ENCODE measurements at places on chromosomes 2 and 18.
A peak's percentile ranks its signal among the peaks of the same experiment; 100 is the strongest.

DNA sequence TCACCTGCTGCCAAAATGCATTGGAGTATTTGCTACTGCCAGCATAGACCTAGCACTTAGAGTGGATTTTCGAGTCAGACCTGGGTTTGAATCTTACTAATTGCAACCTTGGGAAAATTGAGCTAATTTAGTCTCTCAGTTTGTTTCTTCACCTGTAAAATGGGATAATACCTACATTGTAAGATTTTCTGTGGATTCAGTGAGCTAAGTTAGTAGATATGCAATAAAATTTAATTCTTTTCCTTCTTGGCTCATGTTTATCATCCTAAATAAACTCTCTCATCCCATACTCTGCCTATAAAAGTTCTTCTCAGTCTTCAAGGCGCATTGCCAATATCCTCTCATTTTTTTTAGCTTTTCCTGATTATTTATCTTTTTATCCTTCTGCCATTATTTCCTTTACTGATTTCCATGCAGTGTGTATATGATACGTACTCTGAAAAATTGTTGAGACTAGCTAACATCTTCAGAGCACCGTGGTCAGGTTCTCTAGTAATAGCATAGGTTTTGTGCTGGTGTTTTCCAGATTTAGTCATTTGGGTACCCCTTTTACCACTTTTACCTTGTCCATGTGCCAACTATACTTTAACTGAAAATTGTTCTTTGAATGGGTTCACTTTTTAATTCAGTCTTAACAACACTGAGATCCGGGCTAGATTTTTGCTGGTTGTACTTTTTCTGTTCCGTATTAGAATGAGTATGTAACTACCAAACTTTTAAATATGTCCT is 7.3 kb downstream of the CEP192 start:
- DNase-seq = no peak

GRCh38 chr2:32063310-32064020 is at the start of gene SPAST:
Gene SPAST, plus strand, starts transcription at chr2:32063556. Its CDS starts 276 bp downstream, at chr2:32063832.
- peak; percentile 95 for DNase-seq

GRCh38 chr2:188534875-188535274 is 243.2 kb downstream of the GULP1 start:
- no peak for DNase-seq

DNA sequence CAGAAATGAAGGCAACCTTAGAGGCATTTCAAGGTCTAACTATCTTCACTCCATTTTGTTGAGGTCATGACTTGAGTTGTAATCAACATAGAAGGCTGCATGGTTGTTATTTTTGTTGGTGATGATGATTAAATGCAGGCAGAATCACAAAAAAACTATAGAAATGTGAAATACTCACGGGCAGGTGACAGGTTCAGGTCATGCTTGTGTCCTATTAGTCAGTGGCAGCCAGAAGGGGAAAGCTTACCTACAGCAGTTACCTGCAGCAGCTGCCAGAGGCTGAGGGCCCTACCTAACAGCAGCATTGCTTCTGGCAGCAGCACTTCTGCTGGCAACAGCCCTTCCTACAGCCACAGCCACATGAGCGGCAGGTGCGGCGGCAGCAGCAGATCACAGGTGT is 394 bp downstream of the SCYGR3 start:
- DNase-seq = no peak

DNA sequence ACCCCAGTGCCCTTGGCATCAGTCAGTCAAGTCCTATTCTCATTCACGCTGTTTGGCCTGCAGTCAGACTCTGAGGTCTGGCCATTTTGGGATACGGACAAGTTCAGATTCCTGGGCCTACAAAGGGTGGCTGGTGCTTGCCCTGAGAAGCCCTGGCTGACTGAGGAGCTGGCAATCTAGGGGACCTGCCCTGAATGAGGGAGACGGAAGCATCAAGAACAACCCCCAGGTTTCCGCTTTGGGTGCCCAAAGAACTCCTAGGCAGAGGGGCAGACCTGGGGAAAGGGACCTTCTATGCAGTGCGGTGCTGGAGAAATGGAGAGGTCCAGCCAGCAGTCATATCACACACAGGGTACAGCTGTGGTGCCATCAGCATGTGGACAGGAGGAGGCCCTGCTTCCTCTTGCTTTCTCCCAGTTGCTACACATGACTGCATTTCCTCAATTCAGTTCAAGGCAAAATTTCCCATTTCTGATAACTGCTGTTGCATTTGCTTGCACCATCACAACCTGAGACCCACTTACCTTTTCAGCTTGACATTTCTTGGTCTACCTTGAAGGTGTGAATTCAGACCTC is 70.9 kb upstream of the LGALSL start:
- DNase-seq = no peak

GRCh38 chr2:33784488-33784887 is 185.4 kb upstream of the FAM98A start:
- no peak for DNase-seq

DNA sequence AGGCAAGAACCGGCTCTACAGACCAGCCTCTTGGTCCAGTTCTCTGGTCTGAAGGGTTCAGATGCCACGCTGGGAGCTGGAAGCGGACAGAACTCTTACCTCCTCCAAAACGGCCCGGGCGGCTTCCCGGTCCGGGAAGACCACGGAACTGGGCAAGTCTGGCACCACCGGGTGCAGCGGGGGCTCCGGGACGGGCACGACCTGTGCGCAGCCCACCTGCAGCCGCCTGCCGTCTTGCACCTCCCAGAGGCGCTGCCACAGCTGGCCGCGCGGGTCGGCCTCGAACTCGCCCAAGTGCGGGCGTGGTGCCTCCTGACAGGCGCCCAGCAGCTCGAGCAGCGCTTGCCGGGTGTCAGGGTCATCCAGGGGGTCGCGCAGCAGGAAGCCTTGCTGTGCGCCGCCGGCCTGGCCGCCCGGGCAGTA is 773 bp downstream of the CMPK2 start:
- DNase-seq = no peak

DNA sequence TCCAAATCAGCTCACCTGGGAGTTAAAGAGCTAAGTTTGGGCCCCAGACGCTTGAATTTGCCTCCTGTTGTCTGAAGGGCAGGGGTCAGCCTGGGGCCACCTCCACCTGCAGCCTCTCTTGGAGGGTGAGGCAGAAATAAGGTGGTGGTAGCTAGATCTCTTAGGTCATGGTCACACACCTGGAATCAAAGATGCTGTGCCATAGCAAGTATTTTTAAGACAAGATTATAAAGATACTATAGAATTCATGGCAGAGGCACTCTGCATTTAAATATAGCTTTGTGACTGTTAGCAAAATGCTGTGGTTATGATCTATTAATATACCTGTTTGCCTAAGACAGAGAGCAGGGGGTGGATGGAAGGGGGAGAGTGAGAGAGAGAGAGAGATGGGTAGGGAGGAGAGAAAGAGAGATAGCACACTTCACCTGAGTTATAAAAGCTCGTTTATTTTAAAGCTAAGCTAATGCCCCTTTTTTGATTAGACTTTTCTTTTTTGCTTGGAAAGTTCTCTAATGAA is 242.7 kb downstream of the TMEM182 start:
- DNase-seq = no peak

All from CD4-positive, alpha-beta T cell treated with Interleukin-21 for 1 hour (primary cell).